GM12891 (cell line): ENCODE measurements at places on chromosomes 1 and 21.

- no peak for DNase-seq
These were observed 54.5 kb downstream of the RNF187 start for GRCh38 chr1:228541725-228542124.

GRCh38 chr1:157136133-157136532, 2.1 kb downstream of the ETV3 start:
- no peak for DNase-seq

- DNase-seq = no peak
These were observed 988.8 kb upstream of the TMPRSS15 start for GRCh38 chr21:19392390-19392789.

GRCh38 chr1:78647238-78647637, 2.4 kb upstream of the IFI44 start:
- DNase-seq = no peak

GRCh38 chr1:107535091-107535490, 394.3 kb downstream of the NTNG1 start:
- no peak for DNase-seq

- DNase-seq = no peak
These were observed 25.5 kb upstream of the CAP1 start for GRCh38 chr1:40014812-40015594.

- no peak for DNase-seq
These were observed 11.9 kb downstream of the SH2D2A start for GRCh38 chr1:156804572-156805243.

GRCh38 chr21:44364151-44365053, 11.0 kb downstream of the TRPM2 start:
- DNase-seq = no peak

DNA sequence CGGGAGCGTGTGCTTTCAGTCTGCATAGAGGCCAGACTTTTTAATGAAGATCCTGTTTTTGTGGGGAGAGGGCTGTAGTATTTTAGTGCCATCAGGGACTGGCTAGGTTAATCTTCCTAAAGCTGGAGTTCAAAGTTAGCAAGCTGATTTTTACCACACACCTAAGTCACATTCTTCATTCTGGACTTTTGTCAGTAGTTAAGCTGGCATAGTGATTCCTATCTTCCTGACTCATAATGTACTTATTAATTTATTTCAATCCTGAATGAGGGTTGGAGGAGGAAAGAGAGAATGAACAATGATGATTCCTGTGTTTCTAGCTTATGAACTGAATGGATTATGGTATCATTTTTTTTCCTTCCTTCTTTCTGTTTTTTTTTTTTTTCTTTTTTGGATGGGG, 24.9 kb upstream of the ZNF644 start:
- no peak for DNase-seq

- no peak for DNase-seq
These were observed 1.2 kb downstream of the ADAMTSL4 start for GRCh38 chr1:150550222-150551050.

DNA sequence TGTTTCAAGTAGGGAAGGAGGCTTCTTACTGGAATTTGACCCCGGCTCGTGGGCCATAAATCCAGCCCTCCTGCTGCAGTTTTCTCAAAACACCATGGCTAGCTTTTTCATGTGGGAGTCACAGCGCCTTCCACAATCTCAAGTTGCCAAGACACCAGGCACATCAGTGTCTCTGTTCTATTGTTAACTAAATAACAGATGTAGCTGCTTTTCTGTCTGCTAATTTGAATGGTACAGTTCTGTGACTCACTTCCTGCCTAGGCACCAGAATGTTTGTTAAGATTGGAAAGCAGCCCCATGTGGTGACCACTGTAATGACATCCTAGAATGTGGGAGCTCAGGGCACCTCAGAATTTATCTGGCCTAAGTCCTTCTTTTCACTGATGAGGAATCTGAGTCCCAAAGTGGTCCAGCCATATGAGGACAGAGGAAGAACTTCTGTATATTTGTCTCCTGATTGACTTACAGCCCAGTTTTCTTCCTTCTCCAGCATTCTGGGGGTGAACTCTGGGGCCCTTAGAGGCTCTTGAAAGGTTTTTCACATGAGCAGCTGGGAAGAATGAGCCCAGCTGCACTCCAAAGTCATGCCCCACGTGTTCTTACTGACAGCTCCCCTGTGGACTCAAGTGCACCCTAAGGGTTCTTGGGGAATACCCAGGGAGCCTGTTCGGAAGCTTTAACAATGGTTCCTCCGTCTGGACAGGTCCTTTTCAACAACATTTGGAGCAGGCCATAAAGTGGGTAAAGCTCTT, 27.5 kb downstream of the TRIM45 start:
- DNase-seq = peak; percentile 9

DNA sequence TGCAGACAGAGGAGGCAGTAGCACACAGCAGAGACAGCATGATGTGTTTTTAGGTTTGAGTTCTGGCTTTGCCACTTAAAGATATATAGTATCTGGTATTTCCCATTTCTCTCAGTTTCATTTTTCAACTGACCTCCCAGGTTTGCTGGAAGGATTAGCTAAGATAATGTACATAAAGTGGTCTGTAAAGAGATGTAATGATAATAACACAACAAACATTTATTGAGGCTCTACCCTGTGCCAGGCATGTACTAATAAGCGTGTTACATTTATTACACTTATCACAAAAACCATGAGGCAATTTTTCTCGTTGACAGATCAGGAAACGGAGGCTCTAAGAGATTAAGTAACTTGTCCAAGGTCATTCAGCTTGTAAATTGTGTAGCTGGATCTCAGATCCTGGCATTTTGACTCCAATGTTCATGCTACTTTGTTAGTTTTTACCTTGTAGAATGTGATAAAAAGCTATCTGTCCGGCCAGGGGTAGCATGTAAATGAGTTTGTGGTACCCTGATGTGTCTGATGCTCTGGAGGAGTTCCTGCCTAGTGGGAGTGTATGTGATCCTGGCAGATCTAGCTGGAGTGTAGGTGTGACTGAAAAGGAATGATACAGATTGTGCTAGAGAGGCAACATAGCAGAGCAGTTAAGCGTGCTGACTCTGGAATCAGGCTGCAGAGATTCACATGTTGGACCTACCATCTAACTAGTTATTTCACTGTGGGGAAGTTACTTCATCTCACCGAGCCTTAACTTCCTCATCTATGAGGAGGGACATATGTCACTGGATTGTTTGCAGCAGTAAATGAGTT, 146.6 kb downstream of the VPS13D start:
- DNase-seq = no peak

- DNase-seq = no peak
These were observed 157.8 kb upstream of the JUN start for GRCh38 chr1:58941471-58942289.

GRCh38 chr1:226640321-226641136, 92.0 kb downstream of the STUM start:
- no peak for DNase-seq

- DNase-seq = peak; percentile 15
These were observed 19.3 kb downstream of the IARS2 start for GRCh38 chr1:220113136-220113695.
